ENCODE measurements at places on chromosomes 12 and 14.
A peak's percentile ranks its signal among the peaks of the same experiment; 100 is the strongest.

DNA sequence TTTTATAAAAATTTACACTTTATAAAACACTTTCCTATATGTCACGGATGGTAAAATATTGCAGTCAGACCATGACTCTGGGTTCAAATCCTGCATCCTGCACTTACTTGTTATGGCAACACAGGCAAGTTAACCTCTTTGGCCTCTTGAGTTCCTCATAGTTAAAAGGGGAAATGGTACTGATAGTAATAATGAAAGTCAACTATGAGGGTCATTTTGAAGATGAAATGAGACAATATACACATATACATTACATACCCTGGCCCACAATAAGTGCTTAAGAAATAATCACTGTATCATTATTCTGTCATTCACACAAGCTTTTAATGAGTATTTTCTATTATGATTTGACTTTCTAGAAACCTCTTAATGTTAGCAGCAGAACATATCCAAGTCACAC lies 64.4 kb downstream of the C12orf42 start:
- DNase-seq: no peak

GRCh38 chr12:30696103-30696408 lies 387 bp upstream of the IPO8 start:
- DNase-seq: no peak

DNA sequence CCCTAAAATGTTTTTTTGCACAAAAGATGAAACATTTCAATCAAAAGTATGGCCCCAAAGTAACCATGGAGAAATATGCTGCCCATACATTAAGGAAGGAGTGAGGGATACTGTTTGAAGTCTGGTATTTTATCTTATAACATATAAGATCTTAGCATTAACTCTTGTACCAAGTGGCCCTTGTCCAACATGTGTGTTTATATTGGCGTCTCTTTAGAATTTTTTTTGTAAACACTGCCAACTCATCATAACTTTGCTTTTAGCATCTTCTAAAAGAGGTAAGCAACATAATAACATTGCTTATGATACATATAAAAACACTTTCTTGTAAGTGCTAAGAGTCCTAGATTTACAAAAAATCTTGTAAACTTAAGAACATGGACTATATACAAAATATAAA lies 419.7 kb downstream of the ADAMTS20 start:
- DNase-seq: no peak

DNA sequence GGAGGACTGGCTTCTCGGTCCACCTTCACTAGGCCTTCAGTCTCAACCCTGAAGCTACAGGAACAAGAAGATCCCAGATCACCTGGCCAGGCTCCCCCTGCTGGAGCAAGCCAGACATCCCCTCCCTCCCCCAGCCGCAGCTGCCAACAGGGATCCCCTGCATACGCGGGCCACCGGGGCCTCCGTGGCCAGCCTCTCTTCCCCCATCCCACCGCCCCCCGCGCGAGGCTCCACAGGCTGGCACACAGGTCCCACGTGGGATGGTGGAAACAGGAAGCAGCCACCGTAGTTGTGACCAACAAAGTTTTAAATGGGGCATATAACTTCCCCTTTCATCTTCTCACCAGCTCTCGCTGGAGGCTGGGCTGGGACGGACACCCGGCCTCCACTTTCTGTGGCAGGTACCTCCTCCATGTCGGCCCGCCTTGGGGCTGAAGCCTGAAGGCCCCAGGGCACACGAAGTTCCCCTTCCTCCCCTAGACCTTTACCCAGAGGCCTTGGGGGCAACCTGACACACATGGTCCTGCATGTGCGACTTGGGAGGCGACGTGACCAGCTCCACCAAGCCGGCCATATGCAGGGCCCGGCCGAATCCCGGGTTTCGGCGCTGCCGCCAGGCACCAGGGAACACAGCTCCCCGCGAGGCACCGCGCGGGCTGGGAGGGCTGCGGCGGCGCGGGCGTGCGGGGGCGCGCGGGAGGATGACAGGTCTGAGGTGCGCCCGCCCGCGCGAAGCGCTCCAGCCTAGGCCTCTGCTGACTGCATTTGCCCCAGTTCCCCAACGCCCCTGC lies 44.4 kb upstream of the PNMA1 start:
- DNase-seq: peak; percentile 83

GRCh38 chr14:68268719-68269118 lies 449.1 kb downstream of the RAD51B start:
- DNase-seq: no peak
